Activated naive CD4-positive, alpha-beta T cell treated with anti-CD3 and anti-CD28 coated beads for 36 hours (primary cell): ENCODE measurements at places on chromosomes 7 and 10. TPM values are rescaled to one million over a fixed set of nuclear protein-coding genes. Genes with fewer than 3 reads are reported as not detected.
A peak's percentile ranks its signal among the peaks of the same experiment; 100 is the strongest.

The SEMA3C gene
- not detected for total RNA-seq

The LIPK gene
- total RNA-seq, result not detected

The CALHM1 gene
- total RNA-seq, result not detected

The HECW1 gene
- not detected for total RNA-seq

The MMD2 gene
- total RNA-seq, result not detected

The PPRC1 gene
- total RNA-seq, result 54.6 TPM

The TMEM236 gene
- not detected for total RNA-seq

DNA sequence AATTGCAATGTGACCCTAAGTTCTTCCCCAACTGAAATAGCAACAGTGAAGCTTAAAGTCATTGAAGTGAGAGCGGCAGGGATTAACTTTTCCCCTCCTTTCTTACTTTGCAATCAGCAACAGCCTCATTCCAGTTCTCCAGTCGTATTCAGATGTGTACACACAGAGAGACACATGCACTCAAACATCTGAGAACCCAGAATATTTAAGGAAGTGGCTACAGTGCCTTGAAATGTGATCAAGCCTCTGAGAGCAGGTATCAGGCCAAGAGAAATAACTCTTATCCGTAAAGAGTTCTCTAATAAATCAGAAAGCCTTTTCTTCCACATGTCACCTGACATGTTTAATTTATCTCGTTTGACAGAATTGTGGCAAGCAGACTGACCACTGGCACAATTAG, 388.9 kb upstream of the NPVF start:
- H3K27ac ChIP-seq, result no peak overlapping the region

DNA sequence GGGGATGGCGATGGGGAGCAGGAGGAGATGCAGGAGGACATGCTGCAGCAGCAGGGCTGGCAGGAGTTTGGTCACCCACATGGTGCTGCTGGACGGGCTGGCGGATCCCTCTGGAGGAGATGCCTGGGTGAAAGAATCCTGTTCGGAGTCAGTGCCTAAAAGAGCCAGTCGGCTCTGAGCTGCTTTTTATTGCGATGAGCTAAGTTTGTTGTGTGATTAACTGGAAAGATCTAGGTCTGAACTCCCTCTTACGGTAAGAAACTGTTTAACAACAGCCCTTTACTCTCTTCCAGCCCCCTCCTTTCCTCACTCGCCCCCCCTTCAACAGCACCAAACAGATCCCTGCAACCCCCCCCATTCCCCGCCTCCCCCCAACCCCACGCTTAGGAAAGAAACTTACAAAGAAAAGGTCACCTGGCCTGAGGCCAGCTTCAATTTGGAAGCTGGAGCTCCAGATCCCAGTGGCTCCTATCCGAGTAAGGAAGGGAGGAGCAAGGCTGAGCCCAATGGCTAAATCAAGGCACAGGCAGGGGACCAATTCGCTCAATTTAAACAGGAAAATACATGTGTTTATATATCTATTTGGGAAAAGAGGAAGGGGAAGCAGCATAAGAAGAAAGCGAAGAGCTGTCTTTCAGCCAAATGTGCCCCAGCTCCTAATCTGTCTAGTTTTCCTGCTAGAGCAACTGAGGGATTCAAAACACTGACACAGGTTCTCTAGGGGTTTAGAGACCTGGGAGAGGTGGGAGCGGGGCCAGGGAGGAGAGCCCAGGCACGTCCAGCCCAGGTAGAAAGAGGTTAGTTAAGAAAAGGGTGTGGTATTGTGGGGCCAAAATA, at the start of gene HGF:
Gene HGF, minus strand, starts transcription at position 157 of the 837 bp plus-strand sequence. Its CDS starts 76 bp downstream, at position 81.
- H3K4me1 ChIP-seq, result no peaks in the 10 kb centered on the region
- no peak within 1 kb of the TSS for H3K4me3 ChIP-seq
- peaks cover 2% of the 10 kb centered on the region for H3K27me3 ChIP-seq
- no peak for DNase-seq
- no peaks in the 10 kb centered on the region for H3K36me3 ChIP-seq
- no peak within 1 kb of the TSS for H3K27ac ChIP-seq

DNA sequence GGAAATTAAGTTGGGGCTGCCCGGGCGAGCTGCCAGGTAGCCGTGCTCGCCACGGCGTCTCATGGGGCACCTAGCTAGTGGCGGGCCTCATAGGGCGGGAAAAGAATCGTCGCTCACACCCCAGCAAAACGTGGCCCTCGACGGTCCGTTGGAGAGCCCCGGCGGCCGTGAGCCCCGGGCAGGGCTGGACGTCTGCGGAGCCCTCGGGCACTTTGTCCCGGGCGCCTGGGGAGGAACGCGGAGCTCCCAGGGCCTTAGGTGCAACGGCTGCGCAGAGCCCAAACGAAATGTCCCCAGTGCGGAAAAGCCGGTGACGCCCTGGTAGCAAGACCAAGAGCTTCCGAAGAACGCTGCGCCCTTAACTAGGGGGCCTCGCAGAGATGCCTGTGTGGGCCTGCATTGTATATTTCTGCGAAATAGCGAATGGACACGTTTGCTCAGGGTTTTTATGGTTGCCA, 866 bp upstream of the SFMBT2 start:
- H3K27ac ChIP-seq, result no peak overlapping the region
- DNase-seq, result peak; percentile 45
- peaks cover 3% of the 10 kb centered on the region for H3K36me3 ChIP-seq
- H3K4me3 ChIP-seq, result peak overlapping the region; percentile 97
- peaks cover 27% of the 10 kb centered on the region for H3K4me1 ChIP-seq

GRCh38 chr10:106320078-106320477, 844.4 kb downstream of the SORCS1 start:
- no peak overlapping the region for H3K4me3 ChIP-seq
- no peaks in the 10 kb centered on the region for H3K36me3 ChIP-seq
- no peaks in the 10 kb centered on the region for H3K4me1 ChIP-seq
- peaks cover 2% of the 10 kb centered on the region for H3K27me3 ChIP-seq
- H3K27ac ChIP-seq, result no peak overlapping the region

- peak; percentile 7 for DNase-seq
- peak overlapping the region; percentile 76 for H3K27ac ChIP-seq
- peaks cover 89% of the 10 kb centered on the region for H3K36me3 ChIP-seq
- H3K4me1 ChIP-seq, result peaks cover 80% of the 10 kb centered on the region
These were observed 24.7 kb downstream of the IL2RA start for GRCh38 chr10:6037422-6037821.

GRCh38 chr7:116616555-116617059, 55.4 kb upstream of the MET start:
- no peaks in the 10 kb centered on the region for H3K36me3 ChIP-seq
- no peaks in the 10 kb centered on the region for H3K4me1 ChIP-seq
- no peak overlapping the region for H3K27ac ChIP-seq
- H3K27me3 ChIP-seq, result peaks cover 10% of the 10 kb centered on the region
- DNase-seq, result no peak

DNA sequence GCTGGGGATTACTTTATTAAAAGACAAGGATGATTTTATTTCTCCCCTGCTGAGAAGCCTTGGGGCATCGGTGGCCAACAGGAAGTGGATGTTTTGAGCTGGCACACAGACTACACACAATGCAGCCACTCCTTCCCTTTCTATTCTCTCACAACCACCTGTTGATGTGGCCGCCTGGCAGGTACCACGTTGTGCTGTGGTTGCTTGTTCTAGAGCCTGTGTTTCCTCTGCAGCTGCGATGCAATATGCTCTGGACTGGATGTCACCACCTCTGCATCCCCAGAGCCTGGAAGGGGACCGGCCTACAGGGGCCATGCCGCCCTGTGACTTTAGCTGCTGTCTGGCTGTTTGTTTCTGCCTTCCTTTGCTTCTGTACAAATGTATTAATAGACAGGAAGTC, 195.7 kb upstream of the CELF2 start:
- H3K4me1 ChIP-seq, result no peaks in the 10 kb centered on the region
- DNase-seq, result no peak
- H3K4me3 ChIP-seq, result no peak overlapping the region

DNA sequence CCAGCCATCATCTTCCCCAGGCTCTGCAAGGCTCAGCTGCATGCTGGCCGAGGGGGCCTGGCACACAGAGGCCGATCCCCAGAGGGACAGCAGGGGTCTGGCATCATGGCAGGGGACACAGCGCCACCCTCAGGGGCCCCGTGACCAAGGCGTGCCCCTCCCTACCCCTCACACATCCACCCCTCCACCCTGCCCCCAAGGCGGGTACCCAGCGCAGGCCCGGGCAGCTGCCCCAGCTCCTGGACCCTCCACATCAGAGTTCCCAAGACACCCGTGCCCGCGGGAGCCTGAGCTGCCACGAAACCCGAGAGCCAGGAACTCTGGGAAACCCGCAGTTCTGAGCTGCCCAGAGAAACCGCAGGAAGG, 46.5 kb upstream of the TNRC18 start:
- H3K27ac ChIP-seq, result no peak overlapping the region
- H3K4me1 ChIP-seq, result no peaks in the 10 kb centered on the region
- no peaks in the 10 kb centered on the region for H3K36me3 ChIP-seq
- H3K4me3 ChIP-seq, result no peak overlapping the region
- DNase-seq, result no peak

GRCh38 chr7:13948019-13948801, 41.3 kb downstream of the ETV1 start:
- DNase-seq, result no peak
- no peaks in the 10 kb centered on the region for H3K36me3 ChIP-seq
- no peaks in the 10 kb centered on the region for H3K4me1 ChIP-seq
- H3K4me3 ChIP-seq, result no peak overlapping the region
- no peaks in the 10 kb centered on the region for H3K27me3 ChIP-seq

- peaks cover 69% of the 10 kb centered on the region for H3K27me3 ChIP-seq
- DNase-seq, result no peak
- H3K4me1 ChIP-seq, result peaks cover 16% of the 10 kb centered on the region
These were observed 7.1 kb downstream of the NKX2-3 start for GRCh38 chr10:99539820-99540219.

GRCh38 chr10:92278996-92279696, 11.7 kb downstream of the CPEB3 start:
- no peak overlapping the region for H3K4me3 ChIP-seq
- no peak for DNase-seq
- no peaks in the 10 kb centered on the region for H3K36me3 ChIP-seq
- H3K27me3 ChIP-seq, result no peaks in the 10 kb centered on the region
- H3K27ac ChIP-seq, result no peak overlapping the region

DNA sequence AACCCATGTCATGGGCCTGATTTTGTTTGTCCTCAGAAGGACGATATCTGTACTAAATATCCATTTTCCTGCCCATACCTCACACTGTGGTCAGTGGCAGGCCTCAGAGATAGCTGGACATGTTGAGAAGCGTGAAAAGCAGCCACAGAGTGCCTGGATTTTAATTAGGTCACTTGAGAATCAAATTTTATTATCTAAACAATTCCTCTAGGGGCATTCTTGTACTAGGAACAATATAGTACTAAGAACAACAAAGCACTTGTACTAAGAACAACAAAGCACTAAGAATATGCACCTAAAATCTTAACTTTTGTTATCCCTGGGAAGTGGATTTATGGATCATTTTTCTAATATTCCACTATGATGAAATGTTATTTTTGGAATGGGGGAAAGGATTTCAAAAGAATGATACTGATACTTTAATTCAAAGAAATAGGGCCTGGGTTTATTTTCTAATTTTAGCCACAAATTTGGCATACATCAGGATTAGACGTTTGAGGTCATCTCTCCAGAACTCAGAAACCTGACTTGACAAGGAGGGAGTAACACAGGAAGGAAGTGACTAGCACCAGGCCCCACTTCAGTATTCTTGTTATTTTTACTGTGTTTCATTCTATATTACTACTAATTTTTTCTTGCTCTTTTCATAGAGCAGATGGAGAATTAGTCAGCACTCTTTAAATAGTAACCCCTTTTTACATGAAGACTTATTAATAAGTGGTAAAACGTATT, 112.2 kb downstream of the EXOC4 start:
- no peak overlapping the region for H3K4me3 ChIP-seq
- H3K36me3 ChIP-seq, result peaks cover 14% of the 10 kb centered on the region
- no peak for DNase-seq
- no peak overlapping the region for H3K27ac ChIP-seq
- no peaks in the 10 kb centered on the region for H3K27me3 ChIP-seq

GRCh38 chr10:33559105-33559504, 224.6 kb upstream of the NRP1 start:
- H3K4me1 ChIP-seq, result peaks cover 3% of the 10 kb centered on the region
- no peaks in the 10 kb centered on the region for H3K36me3 ChIP-seq
- peaks cover 34% of the 10 kb centered on the region for H3K27me3 ChIP-seq
- no peak for DNase-seq
- no peak overlapping the region for H3K4me3 ChIP-seq
- H3K27ac ChIP-seq, result no peak overlapping the region

DNA sequence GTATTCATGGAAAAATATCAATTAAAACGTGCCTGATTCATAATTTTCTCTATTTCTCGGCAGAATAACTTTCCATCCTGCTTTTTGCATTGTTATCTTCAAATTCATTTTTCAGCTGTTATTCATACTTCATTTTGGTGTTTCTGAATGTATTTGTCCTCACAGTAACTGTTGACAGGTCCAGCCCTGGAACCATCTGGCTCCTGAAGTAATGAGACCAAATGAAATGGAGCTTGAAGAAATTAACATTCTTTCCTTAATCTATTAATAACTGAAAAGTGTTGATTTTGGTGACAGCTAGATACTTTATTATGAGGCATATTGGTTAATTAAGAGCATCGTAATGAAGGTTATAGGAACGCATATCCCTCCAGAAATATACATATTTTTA, 257.0 kb upstream of the MINDY3 start:
- H3K4me1 ChIP-seq, result no peaks in the 10 kb centered on the region
- DNase-seq, result no peak
- no peaks in the 10 kb centered on the region for H3K36me3 ChIP-seq
- H3K27me3 ChIP-seq, result no peaks in the 10 kb centered on the region

DNA sequence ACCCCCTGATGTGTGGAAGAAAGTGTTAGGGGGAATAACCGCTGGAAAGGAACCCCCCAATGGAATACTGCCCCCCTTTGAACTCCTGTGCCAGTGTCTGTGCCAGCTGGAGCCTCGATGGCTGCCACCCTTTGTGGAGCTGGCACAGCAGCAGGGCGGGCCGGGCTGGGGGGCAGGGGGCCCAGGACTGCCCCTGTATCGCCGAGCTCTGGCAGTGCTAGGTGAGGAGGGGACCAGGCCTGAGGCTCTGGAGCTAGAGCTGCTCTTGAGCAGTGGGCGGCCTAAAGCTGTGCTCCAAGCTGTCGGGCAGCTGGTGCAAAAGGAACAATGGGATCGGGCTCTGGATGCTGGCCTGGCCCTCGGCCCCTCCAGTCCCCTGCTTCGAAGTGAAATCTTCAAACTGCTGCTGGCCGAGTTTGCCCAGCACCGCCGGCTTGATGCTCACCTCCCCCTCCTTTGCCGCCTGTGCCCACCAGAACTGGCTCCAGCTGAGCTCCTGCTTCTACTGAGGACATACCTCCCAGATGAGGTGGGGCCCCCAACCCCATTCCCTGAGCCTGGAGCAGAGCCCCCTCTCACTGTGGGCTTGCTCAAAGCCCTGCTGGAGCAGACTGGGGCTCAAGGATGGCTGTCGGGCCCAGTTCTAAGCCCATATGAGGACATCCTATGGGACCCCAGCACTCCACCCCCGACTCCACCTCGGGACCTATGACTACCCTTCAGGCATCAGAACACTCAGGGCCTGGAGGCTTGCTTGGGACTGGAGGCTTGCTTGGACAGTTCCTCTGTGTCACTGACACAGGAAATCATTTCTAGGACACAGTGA, 2.2 kb downstream of the HPS6 start:
- H3K27ac ChIP-seq, result no peak overlapping the region
- H3K27me3 ChIP-seq, result no peaks in the 10 kb centered on the region
- H3K4me1 ChIP-seq, result peaks cover 24% of the 10 kb centered on the region
- H3K4me3 ChIP-seq, result peak overlapping the region; percentile 27
- H3K36me3 ChIP-seq, result no peaks in the 10 kb centered on the region
